ENCODE measurements at places on chromosomes 4 and X.

DNA sequence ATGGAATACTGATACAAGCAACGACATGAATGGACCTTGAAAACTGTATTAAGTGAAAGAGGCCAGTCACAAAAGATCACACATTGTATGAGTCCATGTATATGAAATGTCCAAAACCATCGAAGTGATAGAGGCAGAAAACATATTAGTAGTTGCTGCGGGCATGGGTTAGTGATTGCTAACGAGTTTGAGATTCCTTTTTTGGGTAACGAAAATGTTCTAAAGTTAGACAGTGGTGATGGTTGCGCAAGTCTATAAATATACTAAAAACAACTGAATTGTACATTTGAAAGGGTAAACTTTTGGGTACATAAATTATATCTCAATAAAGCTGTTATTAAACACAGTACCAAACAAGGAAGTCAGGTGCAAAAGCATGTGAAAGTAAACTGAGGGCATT lies 234.5 kb downstream of the FBXW7 start:
- DNase-seq, result no peak

- DNase-seq, result no peak
Observed at GRCh38 chr4:52876069-52876468, 14.0 kb downstream of the RASL11B start.

DNA sequence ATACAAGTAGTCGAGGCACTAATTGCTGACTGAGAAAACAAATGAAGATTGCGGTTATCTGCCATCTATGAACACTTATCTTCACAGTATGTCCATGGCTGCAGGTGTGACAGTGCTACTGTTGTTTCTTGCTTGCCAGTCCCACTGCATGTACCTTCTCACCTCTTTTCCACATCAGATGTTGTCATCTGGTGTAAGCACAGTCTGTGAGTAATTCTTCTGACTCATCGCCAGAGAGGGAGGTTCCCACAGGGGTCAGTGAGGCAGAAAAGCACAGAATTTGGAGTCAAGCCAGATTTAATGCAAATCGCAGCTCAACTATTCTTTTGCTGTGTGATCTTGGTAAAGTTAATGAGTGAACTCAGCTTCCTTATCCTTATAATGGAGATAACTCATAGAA lies 144.4 kb downstream of the GLRA2 start:
- no peak for DNase-seq

GRCh38 chr4:168784786-168785461 lies 225.1 kb downstream of the CBR4 start:
- no peak for DNase-seq

DNA sequence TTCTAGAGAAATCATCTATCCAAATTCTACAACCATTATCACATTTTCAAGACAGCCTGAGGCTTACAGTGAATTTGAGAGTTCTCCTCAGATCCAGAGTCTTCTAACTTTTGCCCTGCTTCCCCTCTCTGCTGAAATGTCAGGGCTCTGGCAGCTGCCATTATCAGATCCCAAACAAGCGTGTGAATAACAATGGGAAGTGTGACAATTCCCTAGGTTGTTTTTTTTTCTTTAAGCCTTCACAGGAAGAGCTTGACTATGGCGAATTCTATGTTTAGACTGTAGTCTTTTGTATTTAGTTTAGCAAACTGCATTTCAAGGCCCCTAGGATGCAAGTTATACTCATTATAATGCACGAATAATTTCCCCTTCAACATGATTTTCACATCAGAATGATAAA lies 61.3 kb upstream of the KDR start:
- DNase-seq, result no peak

- DNase-seq, result no peak
Observed at GRCh38 chrX:136147976-136148375, 643 bp downstream of the FHL1 start.

- DNase-seq, result peak; percentile 4
Observed at GRCh38 chr4:159446266-159446976, 343.5 kb downstream of the RAPGEF2 start.

GRCh38 chr4:113555868-113556267 lies 205.7 kb downstream of the CAMK2D start:
- DNase-seq, result no peak

DNA sequence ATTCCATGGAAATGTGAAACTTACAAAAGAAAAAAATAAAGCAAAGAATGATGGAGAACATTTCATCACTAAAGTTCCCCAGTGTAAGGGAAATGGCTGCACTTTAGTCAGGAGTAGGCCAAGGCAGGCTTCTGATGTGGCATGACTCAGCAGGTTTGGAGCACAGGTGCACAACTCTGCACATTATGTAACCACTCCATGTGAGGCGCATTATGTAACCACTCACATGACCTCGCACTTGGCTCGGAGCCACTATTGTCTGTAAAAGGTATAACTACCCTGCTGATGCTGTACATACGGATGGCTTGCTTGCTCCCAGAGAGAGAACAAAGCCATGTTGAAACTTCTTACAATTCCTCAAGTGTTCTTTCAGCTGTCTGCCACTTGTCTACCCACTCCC lies 727.6 kb downstream of the TRAM1L1 start:
- no peak for DNase-seq

GRCh38 chr4:63589796-63590195 lies 819.5 kb downstream of the TECRL start:
- DNase-seq, result no peak

GRCh38 chrX:45811326-45811725 lies 610.6 kb upstream of the DIPK2B start:
- no peak for DNase-seq

- DNase-seq, result no peak
Observed at GRCh38 chr4:137156054-137156453, 376.2 kb downstream of the PCDH18 start.

DNA sequence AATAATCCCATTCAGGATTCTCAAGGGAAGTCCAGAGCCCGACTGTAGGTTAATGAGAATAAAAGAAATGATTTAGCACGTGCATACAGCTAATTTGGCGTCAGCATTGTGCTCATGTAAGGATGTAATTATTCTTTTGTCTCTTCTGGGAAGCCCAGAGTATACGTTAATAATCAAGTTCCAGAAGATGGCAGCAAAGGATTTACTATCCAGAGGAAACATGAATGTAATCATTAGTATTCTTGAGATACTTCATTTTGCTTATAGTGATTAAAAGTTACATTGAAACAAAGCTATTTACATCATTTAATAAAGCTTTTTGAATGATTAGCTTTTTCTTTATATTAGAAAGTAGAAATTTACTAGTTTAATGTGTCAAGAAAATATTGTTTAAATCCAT lies 27.1 kb upstream of the MAP9 start:
- DNase-seq, result peak; percentile 43

- peak; percentile 91 for DNase-seq
Observed at GRCh38 chr4:6917461-6918271, 8.0 kb downstream of the TBC1D14 start.

DNA sequence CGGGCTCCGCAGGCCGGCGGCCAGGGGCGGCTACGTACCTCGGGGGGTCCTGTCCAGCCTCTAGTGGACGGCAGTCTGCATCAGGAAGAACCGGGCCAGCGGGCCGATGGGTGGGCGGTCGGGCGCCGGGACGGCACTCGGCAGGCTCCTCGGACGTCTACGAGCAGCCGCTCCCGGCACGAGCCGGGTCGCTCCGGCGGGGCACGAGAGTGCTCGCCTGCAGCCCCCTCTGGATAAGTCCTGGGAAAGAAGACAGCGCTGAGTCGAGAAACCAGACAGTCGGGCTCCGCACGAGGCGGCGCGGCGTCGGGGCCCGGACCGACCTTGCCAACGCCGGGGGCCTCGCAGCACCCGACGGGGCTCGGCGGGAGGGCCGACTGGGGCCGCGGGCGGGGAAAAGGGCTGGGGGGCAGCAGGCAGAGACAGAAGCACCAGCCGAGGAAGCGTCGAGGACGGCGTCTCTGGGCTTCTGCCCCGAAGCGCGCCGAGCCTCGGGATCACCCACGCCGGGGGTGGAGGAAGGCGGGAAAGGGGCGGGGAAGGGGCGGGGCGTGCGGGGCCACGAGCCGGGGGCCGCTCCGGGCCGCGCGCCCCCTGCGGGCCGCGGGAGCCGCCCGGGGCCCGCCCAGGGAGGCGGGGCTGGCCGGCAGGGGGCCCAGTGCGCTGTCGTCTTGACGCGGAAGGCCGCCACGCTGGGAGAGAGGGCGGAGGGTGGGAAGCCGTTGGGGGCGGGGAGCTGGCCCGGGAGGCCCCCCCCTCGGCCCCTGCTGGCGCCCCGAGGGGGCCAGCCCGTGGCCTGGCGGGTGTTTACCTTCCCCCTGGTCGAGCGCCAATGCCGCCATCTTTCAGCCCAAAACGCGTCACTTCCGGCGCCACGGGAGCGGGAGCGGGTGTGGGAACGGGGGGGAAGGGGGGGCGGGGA lies 1.9 kb downstream of the KLHL15 start:
- DNase-seq, result peak; percentile 22

- no peak for DNase-seq
Observed at GRCh38 chrX:79336869-79337815, 30.0 kb downstream of the ITM2A start.

- no peak for DNase-seq
Observed at GRCh38 chr4:147465461-147465860, 15.4 kb upstream of the EDNRA start.

GRCh38 chrX:55640854-55641253 lies 17.7 kb downstream of the FOXR2 start:
- no peak for DNase-seq

- DNase-seq, result no peak
Observed at GRCh38 chr4:20616313-20616712, 83.9 kb upstream of the PACRGL start.

- no peak for DNase-seq
Observed at GRCh38 chr4:48071191-48071590, 54.6 kb downstream of the NIPAL1 start.

DNA sequence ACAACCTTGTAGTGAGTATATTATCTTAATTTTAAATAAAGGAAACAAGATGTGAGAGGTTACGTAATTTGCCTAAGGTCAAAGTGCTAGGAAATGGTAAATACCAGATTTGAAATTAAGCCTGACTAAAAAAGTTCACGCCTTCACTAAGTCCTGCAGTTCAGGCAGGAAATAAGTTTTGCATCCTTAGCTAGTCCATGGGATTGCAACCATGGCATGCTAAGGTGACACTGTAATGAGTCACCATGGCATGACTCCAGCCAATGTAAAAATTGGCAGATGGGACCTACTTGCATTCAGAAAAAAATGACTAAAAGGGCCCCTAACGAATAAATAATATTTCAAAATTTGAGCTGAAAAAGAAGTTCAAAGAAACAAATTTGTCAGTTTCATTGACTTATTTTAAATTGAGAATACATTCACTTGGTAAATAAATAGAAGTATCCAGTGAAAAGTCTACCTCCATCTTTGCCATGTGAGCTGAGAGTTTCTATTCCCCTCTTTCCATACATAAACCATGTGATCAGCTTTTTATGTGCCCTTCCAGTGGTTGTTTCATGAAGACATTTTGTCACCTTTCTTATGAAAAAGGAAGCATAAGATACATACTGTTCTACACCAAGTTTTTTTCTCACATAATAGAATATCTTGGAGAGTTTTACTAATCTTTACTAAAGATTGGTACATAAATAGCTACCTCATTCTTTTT lies 72.4 kb downstream of the ANKRD50 start:
- no peak for DNase-seq

GRCh38 chrX:48490661-48491060 lies 14.7 kb downstream of the FTSJ1 start:
- no peak for DNase-seq

- no peak for DNase-seq
Observed at GRCh38 chr4:8334786-8335460, 65.4 kb downstream of the HTRA3 start.

DNA sequence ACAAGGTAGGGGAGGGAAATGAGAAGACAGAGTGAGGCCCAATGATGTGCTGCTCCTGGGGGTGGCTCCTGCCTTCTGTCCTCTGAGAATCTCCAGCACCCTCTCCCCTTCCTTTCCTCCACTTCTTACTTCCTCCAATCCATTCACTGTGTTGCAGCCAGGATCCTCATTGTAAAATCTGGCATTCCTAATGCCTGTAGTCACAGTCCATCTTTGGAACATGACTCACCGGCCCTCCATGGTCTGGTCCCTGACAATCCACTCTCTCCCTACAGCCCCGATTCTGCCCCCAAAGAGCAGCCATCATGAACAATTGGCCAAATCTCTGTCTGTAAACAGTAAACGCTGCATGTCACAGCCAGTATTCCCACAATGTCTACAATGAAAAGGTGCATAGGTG lies 72.9 kb downstream of the CLNK start:
- DNase-seq, result no peak

DNA sequence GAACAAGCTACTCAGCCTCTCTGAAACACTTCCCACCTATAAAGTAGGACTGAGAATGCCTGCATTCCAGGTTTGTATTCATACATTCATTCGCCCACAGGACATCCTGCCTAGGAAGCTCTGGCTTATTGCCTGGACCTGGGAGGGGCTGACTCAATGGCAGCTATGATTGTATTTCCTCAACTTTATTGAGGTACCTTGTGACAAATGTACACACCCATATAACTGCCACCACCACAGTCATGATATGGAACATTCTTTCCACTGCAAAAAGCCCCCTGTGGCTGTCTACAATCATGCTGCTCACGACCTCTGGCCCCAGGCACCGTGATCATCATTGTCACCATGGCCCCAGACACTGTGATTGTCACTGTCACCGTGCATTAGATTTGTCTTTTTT lies 68.3 kb downstream of the ABLIM2 start:
- DNase-seq, result no peak

- DNase-seq, result no peak
Observed at GRCh38 chr4:86948276-86948675, 13.5 kb downstream of the AFF1 start.

DNA sequence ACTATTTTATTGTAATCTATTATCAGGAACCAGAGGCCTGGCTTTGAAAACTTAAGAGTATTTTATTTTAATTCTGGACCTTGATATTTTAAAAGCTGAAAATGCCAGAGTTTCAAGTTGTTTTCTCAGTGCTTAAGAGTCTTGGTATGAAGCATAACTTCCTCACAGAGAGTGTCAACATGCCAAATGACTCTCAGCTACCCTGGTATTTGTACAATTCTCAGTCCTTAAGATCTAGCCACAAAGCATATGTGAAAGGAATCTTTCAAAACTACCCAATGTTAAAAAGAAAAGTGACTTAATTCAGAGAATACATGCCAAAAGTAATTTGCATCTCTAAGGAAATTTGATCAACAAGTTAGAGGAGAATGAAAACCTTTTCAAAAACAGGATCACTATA lies 171.9 kb downstream of the DKK2 start:
- no peak for DNase-seq

- no peak for DNase-seq
Observed at GRCh38 chr4:38150766-38151165, 190.6 kb downstream of the PTTG2 start.

DNA sequence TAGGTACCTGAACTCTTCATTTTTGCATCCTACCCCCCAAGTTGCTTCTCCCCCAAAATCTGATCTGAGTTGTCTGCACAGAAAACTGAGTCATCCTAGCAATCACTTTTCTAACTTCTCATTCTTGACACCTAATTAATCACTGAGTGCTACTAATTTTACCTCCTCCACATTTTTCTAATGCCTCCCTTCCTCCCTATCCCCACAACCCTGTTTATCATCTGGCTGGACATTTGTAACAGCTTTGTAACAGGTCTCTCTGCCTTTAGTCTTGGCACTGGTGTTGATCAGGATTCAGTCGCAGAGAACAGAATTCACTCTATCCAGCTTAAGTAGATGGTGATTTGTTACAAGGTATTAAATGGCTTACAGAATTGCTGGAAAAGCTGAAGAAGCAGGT lies 303.9 kb upstream of the GATB start:
- no peak for DNase-seq

All from NCI-H2081 treated with DMSO at 0.1 percent for 48 hours (cell line).